GM04504 (cell line): ENCODE measurements at places on chromosomes 4 and X.

DNA sequence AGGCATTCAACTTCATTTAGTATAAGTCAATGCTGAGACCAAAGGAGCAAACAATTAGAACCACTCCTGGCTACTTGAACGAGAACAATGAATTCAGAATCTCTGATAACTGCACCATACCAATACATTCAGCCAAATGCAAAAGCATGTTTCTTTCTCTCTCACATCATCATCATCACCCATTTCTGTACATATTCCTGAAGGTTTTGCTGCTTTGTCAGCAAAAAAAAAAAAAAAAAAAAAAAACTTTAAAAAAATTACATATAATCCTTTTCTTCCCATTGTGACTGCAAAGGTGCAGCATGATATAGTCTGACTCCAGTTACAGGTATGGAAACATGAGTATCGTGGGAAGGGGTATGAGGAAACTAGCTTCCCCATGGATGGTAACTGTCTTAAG, 35.6 kb downstream of the FBXW7 start:
- DNase-seq: no peak

- DNase-seq: no peak
These were observed 131.8 kb upstream of the ENPEP start for GRCh38 chr4:110344165-110344564.

DNA sequence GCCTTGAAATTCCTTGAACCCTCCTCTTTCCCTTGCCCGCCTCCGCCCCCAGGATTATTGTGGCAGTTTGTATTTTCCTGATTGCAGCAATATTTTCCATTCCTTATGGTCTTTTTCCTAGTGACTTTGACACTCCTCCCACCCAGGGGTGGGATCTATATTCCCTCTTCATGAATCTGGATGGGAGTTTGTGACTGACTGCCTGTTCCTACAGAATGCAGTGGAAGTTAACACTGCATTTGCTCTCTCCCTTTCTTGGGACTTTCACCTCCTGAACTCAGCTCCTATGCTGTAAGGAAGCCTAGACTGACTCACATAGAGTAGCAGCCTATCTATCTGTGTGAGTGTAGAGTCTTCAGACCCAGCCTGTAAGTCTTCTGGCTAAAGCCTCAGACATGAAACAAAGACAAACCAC, 2.2 kb downstream of the FUNDC2 start:
- DNase-seq: no peak

- DNase-seq: no peak
These were observed 1.1 kb downstream of the FHL1 start for GRCh38 chrX:136148391-136148790.

- DNase-seq: no peak
These were observed 117.4 kb upstream of the AFF2 start for GRCh38 chrX:148382983-148383382.

DNA sequence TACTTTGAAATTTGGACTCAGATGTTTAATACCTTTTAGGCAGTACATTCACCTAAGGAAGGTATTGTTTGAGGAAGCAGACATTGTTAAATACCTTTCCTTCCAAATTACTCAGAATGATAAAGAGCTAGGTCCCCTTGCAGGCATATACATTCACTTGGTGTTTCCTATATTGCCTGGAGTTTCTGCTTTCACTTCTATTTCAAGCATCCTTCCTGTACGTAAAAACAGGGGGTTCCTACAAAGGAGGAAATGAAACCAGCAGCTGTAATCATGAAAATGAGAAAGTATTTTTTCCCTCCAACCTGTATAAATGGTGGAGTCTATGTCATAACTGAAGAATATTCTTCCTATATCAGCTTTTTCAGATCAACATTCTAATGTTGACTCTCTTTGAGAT, 90.4 kb upstream of the RASGEF1B start:
- DNase-seq: no peak

DNA sequence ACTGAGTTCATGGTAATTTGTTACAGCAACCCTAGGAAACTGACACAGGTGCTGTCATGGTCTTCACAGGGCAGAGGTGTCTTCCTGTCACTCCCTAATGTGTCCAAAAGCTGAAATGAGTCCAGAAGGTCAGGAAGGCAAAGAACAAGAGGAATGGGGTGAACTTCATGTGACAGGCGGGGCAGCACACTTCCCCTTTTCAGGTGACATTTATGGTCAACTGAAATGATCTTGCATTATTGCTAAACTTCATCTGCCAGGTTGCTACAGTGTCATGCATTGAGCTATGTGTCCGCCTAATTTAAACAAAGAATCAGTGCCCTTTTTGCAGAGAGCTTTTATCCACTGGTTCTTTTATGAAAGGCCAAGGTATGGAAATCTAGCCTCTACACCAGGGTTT, 15.9 kb upstream of the CCDC149 start:
- DNase-seq: no peak

DNA sequence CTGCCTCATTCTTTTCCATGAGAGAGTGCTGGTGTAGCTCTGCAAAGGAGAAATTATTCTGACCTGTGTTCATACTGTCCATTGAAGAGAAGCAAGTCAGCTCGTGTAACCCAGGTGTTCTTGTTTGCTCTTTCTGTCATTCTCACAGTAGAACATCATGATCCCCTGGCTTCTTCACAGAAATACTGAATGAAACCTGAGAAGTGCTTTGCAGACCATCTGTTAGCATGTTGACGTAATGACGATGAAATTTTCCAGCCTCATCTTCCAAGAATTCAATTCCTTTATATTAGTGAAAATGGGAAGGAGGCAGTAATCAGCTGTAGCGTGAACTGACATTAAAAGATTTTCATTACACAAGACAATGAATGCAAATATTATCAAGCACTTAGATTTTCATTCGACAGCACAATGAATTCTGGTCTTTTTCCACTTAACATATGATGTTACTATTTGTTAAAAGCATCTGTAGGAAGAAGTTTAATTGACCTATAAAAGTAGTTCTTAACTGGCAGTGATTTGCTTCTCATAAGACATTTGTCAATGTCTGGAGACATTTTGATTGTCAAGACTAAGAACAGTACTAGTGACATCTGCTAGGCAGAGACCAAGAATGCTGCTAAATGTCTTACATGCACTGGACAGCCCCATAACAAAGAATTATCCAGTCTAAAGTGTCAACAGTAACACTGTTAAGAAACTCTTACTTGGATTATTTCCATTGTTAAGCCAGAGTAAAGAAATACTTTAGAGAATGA, 246.3 kb downstream of the BANK1 start:
- DNase-seq: peak; percentile 40

GRCh38 chr4:105633241-105633640, 75.2 kb downstream of the INTS12 start:
- no peak for DNase-seq

- DNase-seq: no peak
These were observed 16.6 kb downstream of the PCGF3 start for GRCh38 chr4:722169-722725.

GRCh38 chr4:57369446-57369845, 259.3 kb upstream of the IGFBP7 start:
- DNase-seq: no peak

DNA sequence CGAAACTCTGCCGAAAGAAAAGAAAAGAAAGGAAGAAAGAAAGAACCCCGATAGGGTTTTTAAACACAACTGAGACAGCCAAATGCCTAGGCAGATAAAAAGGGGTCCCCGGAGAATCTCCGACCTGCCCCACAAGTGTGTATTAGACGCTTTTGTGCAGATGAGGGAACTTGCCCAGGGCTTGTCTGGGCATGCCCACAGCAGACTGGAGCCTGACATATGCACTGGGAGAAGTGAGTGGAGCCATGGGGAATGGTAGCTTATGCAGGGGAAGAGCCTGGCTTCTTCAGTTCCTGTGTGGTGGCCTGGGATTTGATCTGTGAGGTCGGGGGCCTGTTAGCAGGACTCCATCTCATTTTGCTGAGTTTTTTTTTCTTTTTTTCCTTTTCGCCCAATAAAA, 199.0 kb downstream of the GPC3 start:
- no peak for DNase-seq

GRCh38 chr4:5156682-5157081, 105.4 kb downstream of the STK32B start:
- DNase-seq: peak; percentile 28

- DNase-seq: no peak
These were observed 11.6 kb upstream of the MAGEB17 start for GRCh38 chrX:16155581-16156096.

- no peak for DNase-seq
These were observed 90.6 kb upstream of the MAB21L2 start for GRCh38 chr4:150491132-150492049.

DNA sequence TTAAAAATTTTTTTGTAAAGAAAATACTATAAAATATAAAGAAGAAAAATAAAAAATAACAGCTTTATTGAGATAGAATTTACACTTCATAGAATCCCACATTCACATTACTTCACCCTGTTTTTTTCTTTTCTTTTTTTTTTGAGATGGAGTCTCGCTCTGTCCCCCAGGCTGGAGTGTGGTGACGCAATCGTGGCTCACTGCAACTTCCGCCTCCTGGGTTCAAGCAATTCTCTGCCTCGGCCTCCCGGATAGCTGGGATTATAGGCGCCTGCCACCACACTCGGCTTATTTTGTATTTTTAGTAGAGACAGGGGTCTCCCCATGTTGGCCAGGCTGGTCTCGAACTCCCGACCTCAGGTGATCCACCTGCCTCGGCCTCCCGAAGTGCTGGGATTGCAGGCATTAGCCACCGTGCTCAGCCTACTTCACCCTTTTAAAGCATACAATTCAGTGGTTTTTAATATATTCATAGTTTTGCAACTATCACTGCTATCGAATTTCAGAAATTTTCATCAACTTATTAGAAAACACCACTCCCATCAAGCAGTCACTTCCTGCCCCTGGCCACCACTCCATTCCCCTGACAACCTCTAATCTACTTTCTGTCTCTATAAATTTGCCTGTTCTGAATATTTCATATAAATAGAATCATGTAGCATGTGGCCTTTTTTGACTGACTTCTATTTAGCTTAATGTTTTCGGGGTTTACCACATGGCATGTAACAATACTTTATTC, 48.7 kb downstream of the TMEM131L start:
- DNase-seq: no peak

DNA sequence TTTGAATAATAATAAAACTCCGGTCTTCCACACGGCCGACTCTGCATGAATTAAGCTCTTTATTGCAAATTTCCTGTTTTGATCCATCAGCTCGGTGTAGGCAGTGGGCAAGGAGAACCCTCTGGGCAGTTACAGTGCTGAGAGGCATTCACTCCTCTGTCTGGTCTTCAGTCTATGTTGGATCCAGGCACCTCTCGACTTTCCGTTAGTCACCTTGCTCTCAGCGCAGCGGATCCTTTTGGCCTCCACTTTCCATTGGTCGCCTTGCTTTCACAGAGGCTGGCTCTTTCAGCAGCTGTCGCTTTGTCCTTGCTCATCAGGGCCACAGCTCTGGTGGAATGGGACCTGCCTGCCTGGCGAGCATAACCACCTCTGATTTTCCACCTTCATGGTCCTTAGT, 52.9 kb downstream of the TRMT44 start:
- DNase-seq: no peak

GRCh38 chr4:145289403-145290076, 109.2 kb upstream of the OTUD4 start:
- peak; percentile 27 for DNase-seq

DNA sequence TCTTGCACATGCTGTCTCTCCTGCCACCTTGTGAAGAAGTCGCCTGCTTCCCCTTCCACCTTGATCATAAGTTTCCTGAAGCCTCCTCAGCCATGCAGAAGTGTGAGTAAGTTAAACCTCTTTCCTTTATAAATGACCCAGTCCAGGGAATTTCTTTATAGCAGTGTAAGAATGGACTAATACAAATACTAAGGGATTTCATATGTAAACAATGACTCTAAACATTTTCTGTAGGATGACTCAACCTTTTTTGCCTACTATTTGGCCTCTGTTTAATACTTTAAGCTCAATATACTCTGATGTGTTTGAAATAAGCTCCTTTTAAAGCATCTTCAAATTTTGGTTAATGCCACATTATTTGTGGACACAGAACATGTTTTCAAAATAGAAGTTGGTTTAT, 813.5 kb upstream of the SLIT2 start:
- no peak for DNase-seq

DNA sequence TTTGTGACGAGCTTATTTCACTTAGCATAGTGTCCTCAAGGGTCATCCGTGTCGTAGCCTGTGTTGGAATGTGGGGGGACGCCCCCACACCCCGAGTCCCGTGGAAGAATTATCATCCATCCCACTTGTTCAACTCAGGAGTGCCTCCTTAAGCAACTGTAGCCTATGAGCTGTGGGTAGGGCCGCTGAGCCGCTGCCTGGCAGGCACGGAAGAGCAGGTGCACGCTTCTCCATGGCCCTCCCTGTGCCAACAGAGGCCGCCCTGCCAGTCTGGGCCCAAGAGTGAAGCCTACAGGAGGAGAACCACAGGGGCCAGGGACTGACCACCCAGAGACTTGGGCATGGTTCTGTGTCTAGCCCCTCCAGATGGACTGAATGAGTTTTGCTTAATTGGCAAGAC, 2.3 kb upstream of the RGS12 start:
- no peak for DNase-seq

DNA sequence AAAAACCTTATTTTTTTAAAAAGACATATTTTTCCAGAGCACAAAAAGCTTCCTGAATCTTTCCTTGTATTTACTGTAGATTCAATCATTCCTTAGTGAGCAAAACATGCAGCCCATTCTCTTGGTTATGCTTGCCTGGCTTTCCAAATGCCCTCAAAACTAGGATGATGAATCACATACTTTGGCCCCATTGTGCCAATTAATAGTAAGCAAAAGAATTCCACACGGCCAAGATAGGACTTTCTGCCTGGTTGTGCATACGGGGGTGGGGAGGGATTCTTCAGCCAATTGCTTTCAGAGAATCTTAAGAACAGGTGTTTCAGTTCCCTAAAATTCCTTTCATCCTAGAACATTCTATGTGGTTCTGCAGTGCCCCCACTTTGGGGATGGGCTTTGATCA, 7.0 kb downstream of the RAI2 start:
- DNase-seq: no peak

GRCh38 chr4:10157478-10158332, 41.1 kb upstream of the WDR1 start:
- DNase-seq: peak; percentile 50

- no peak for DNase-seq
These were observed 46.4 kb downstream of the SGMS2 start for GRCh38 chr4:107870916-107871786.

- DNase-seq: peak; percentile 64
These were observed 23.6 kb upstream of the TBC1D14 start for GRCh38 chr4:6885953-6886557.

DNA sequence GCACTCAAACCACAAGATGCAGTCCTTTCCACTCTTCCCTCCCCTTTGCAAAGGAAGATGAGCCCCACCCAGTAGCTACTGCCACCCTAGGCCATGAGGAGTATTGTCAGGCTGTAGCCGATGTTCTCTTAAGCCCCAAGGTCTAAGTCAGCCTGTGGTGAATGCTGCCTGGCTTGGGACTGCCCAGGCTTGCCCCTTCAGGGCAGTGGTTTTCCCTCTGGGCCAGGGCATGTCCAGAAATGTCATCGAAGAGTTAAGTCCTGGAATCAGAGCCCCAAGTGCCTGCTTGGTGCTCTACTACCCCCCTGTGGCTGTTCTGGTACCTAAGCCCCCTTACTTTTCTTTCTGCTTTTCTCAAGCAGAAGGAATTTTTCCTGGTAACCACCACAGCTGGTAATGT, 11.8 kb upstream of the PGK1 start:
- DNase-seq: no peak
